ENCODE measurements at places on chromosomes 4 and X.

DNA sequence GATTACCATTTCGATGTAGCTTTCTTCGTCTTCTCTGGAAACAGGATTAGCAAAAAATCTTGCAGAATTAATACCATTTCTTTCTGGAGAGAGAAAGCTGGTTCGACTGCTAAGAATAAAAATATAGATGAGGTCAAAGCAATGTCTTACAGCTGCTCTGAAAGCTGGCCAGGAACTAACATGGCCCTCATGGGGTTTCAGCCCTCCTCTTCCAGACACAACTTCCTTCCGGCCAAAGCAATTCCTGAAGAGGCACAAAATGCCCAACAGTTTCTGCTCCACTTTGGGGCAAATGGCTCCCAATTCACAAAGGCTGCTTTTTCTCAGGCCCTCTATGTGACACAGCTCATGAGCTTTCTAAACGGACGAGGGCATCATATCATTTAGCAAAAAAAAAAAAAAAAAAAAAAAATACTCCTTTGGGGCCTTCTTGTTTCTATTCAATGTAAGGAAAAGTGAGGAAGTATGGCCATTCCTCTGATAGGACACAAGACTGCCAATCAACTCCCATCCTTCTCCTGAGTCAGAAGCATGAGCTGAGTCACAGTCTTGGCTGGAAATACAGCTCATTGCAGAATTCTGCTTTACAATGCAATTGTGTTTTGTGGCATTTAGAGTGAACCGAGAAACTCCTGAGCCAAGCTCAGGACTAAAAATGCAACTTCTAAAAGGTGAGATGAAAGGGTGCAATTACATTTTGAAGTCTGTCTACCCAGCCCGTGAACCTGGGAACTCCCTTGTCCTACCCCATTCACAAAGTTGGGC lies 42.7 kb upstream of the CTAG2 start:
- DNase-seq: no peak

GRCh38 chr4:111641813-111642579 lies 503.3 kb upstream of the FAM241A start:
- no peak for DNase-seq

GRCh38 chrX:132790329-132790728 lies 168.1 kb downstream of the HS6ST2 start:
- no peak for DNase-seq

GRCh38 chr4:113221990-113222389 lies 172.5 kb downstream of the ANK2 start:
- DNase-seq: no peak

- no peak for DNase-seq
Observed at GRCh38 chr4:146051728-146052391, 113.2 kb upstream of the ZNF827 start.

DNA sequence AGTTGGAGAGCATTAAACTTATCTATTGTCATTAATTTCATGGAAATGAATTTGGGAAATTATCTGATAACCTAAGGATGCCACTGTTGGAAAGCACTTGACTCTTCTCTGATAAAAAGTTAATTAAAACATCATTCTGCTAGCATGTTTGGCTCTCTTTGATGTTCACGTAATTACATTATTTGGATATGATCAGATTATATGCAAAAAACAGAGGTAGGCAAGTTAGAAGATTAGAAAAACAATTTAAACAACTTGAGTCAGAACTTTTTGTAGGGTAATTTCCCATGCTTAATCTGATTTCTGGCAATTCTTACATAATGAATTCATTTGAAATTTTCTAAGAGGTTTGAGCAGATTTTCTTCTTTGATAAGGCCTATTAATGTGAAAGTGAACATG lies 882.9 kb downstream of the TRAM1L1 start:
- DNase-seq: no peak

DNA sequence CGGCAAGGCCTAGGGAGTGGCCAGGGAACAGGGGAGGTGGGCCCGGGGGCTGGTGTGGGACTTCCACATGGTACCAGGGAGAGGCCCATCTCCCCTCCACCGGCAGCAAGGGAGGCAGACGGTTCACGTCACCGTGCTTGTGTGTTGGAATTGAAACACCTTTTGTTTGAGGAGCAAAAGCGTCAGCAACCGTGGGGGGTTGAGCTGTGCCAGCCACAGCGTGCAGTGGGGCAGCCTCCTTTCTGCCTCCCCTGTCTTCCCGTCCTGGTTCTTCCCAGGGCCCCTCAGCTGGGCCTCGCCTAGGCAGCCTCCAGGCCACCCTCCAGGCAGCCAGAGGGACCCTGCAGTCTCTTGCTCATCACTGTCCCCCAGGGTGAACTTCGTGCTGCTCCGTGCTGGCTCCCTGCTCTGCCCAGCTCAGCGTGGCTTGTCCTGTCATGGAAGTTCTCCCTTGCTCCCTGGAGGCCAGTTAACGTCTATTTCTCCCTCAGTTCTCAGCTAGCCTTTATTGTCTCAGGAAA lies 32.1 kb upstream of the HGFAC start:
- DNase-seq: no peak
